ENCODE measurements at places on chromosomes 2 and 18. TPM values are rescaled to one million over a fixed set of nuclear protein-coding genes. Genes with fewer than 3 reads are reported as not detected.

- no peak for DNase-seq
These were observed 160.8 kb downstream of the KLHL29 start for GRCh38 chr2:23545811-23546210.

DNA sequence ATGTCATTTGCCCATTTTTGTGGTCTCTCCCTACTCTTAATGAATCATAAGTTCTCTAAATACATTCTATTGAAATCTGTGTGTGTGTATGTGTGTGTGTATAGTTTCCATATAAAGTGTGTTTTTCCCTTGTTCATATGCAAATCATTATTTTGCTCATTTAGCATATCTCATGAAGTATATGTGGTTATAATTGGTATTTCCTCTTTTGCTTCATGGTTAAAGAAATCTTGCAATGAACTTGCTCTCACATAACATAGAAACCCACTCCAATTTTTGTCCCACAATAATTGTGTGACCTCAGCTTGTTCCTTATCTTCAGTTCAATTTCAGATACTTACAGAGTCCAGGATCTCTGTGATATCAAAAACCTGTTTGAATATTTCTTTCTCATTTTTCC lies 1.2 kb downstream of the CPO start:
- DNase-seq, result no peak

DNA sequence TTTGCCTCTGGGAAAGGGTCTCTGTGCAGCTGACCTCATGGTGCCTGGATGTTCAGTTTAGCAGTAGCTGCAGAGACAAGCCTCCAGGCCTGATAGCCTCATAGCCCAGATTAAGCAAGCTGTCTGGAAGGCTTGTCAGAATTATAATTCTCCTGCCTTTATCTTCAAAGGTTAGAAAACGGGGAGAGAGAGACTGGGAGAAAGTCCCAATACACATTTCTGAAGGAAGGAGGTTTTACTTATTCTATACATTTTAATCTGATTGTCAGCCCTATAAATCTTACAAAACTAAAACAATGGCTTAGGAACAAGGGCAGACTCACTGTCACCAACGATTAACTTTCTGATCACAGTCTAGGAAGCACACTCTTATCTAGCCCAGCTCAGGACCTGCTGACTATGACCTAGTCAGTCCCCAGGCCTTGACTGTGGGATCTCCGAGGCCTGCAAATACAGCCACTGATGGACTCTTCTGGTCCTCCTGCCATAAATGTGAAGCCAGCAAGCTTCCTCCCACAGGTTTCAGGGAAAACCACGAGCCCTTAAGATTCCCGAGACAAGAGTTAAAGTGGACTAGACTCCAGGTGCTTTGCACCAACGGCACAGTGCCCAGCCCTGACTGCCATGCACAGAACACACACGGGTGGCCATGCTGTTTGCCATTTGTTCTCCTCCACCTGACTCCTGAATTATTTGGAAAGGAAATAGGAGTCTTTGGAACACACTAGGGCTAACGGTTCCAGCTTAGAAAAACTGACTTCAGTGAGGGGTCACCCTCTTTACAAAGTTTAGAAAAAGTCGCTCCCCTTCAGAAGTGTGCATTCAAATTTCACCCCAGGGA lies 111.4 kb upstream of the SMAD7 start:
- no peak for DNase-seq

DNA sequence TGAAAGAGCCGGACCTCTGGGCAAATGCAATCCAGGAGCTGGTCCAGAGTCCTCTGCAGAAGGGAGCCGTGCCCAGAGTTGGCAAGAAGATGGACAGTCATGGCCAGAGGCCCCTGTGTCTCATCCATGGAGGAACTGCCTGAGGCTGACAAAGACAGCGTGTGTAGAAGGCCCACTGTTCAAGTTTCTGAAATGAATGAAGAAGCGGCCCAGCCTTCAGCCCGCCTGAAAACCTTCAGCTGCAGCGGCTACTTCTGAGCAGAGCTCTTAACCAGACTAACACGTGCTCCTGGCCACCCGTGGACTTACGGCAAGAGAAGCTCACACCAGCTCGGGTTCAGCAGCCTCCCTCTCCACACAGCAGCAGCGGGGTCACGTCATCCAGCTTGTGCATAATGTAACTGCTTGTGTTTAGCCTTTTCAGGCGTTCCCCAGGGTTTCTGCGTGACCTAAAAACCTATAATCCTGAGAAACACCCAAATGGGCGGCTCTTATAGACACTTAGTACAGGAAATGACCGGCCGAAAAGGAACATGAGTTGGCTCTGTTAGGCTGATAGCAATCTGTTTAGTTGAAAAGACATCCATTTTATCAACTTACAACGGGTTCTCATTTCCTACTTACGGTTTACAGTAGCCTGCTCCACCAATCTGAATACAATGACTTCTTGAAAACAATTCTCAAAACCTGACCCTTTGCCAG lies at the start of gene FAM124B:
Gene FAM124B, minus strand, starts transcription at position 467 of the 702 bp plus-strand sequence. Its CDS starts 339 bp downstream, at position 128.
- no peak for DNase-seq

GRCh38 chr2:85772841-85773491 lies 19.2 kb downstream of the ATOH8 start:
- DNase-seq, result no peak

HSBP1L1 gene
- total RNA-seq, result 4.8 TPM

PMAIP1 gene
- 68.7 TPM for total RNA-seq
